Erythroblast (primary cell): ENCODE measurements at places on chromosomes 7 and 10.

- DNase-seq, result no peak
These were observed 46.1 kb downstream of the EPHB4 start for GRCh38 chr7:100781255-100781654.

- no peak for DNase-seq
These were observed 159.8 kb downstream of the PHF14 start for GRCh38 chr7:11133436-11133959.

DNA sequence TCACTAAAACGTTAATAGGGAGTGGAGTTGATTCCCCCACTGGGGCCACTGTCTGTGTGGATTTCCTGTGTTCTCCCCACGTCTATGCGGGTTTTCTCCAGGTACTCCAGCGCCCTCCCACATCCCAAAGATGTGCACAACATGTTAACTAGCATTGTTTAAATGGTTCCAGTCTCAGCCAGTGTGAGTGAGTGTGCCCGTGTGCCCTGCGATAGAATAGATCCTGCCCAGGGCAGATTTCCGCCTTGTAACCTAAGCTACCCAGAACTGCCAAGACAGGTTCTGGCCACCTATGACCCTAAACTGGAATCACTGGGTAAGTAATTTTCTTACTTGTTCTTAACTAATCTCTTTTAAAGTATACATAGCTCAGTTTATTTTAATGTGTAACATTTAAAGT lies 58.5 kb downstream of the CCDC6 start:
- DNase-seq, result no peak

GRCh38 chr7:158843771-158844170 lies 12.6 kb upstream of the DYNC2I1 start:
- DNase-seq, result no peak

DNA sequence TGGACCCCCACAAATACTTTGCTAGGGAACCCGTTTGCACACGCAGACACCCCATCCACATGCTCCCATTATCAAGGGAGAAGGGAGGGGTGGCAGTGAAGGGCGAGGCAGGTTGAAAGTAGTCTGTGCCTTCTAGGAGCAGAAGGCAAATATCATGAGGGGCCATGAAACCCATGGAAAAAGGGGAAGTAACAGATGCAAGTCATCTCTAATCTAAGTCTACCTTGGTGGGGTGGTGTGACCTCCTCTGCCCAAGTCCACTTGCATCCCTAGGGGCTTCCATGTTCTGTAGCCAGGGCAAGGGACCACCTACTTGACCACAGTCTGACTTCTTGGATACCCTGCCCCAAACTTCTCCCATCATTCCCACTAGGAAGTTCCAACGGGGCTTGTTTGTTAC lies 5.5 kb downstream of the GIMAP6 start:
- DNase-seq, result no peak

DNA sequence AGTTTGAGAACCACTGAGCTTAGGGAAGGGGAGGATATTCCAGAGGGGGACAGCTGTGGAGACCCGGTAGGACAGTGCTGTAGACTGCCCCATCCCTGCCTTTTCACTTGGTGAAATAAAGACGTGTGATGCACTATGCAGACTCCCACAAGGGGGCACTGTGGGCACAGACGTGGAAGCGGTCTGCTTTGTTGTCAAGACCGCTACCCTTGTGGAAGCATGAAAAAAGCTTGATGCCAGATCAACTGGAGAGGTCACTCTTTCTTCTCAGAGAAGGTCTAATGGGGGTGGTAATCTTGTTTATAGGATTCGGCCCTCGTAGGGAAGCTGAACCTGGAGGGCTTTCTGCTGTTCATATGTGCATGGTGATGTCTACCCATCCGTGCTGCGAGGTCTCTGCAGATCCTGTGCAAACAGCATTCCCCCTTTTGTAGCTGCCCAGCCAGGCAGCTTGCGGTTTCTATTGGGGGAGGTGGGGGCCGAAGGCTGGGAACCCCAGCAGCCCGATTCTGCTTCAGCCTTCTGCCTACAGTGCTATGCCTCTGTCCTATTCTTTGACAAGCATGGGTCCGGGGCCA lies 13.7 kb downstream of the RPS24 start:
- DNase-seq, result peak; percentile 78

- no peak for DNase-seq
These were observed 61.0 kb upstream of the RNF32 start for GRCh38 chr7:156579566-156579965.

DNA sequence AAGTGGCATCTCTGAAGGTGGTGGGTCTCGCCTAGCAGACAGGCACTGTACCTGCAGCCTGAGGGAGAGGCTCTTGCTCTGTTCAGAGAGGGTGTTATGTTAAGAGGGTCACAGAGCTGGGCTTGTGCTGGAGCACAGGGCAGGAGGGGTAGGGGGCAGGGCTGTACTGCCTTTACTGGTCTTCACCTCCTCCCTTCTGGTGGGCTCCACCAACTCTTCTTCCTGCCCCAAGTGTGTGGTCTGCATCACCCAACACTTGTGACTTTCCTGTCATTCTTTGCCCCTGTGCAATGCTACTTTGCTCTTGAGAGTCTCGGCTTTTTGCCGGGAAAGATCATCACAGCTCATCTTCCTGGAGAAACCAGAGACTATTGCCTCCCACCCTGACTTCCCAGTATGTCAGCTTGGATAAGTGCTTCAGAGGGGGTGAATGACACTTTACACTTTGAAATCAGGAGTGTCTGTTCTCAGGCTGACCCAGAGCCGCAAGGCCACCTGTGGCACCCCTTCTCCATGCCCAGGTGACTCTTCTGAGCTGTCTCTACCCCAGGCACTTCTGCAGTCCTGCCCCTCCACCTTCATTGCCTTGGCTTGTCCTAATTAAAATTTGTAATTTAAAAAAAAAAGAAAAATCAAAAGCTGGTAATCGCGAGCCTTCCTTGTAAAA lies 38.4 kb upstream of the IKZF1 start:
- DNase-seq, result no peak

DNA sequence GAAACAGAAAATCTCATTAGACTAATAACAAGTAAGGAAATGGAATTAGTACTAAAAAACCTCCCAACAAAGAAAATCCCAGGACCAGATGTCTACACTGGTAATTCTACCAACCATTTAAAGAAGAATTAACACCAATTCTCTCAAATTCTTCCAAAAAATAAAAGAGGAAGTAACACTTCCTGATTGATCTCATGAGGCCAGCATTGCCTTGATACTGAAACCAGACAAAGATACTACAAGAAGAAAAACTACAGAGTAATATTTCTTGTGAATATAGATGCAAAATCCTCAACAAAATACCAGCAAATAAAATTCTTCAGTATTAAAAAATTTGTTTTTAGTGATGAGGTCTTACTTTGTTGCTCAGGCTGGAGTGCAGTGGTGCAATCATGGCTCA lies 21.3 kb downstream of the GCK start:
- no peak for DNase-seq

- no peak for DNase-seq
These were observed 148.8 kb downstream of the NRBF2 start for GRCh38 chr10:63281967-63282366.

DNA sequence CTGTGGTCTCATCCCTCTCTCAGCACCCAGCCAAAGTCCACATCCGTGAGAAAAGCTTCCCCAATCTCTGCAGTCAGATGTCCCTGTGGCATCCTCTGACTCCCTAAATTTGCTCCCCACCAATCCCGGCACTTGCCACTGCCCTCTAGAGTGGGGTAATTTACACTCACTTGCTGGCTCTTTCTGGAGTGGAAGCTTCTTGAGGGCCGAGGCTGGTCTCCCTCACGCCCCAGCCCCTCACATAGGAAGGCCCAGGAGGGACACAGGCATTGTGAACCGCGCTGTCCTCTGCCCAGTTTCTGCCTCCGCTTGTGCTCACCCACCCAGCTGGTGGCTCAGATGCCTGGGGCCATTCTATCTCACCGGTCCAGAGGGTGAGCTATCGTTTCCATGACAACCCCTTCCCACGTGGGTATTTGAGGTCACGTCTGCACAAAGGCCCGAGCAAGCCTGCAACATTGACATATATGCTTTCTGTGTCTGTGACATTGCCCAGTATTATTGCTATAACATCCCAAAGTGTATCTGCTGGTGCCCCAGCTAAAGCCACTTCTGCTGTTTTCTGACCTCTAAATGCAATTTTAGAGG lies 97.3 kb upstream of the CTBP2 start:
- DNase-seq, result no peak

GRCh38 chr7:106128836-106129235 lies 16.7 kb upstream of the SYPL1 start:
- no peak for DNase-seq

DNA sequence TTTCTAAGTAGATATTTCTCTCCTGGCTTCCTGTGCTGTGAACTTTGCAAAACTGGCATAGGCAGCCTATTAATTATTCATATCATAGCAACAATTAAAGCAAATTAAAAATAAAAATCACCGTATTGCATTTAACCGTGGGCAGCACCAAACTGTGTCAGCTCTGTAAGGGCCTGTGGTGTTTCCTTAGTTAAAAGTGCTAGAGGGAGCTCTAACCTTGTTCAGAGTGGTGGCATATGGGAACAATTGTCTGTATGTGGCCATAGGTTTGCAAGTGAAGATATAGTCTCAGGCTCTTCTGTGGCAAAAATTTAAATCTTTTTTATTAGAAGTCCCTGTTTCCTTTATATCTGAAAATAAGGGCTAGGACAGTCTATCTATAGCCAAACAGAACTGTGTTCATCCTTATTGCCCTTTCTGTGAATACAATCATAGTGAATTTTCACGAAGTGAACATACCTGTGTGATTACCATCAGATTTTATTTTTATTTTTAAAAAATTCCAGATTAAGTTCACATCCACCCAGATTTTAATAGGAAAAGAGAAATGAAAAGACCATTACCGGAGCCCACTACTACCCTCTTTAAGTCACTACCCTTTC lies 92.6 kb downstream of the POLL start:
- peak; percentile 40 for DNase-seq

GRCh38 chr10:122188706-122189105 lies 82.4 kb upstream of the BTBD16 start:
- no peak for DNase-seq

DNA sequence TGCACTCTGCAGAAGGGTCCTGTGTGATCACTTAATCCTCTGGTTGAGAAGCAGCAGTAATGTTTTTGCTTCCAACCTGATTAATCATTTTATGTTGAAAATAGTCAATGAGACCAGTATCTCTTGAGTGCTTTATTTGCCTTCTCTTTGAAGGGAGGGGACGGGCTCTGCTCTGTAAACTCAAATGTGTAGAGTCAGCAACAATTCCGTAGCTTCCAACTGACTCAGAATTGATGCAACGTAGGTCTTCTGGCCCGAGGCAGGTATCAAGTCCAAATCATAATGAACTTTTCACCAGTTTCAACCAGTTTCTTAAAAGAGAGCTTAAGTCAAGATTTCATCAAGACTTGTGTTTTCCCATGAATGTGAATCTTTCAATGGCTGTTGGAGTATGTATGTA lies 26.3 kb downstream of the GUSB start:
- no peak for DNase-seq

GRCh38 chr10:74888962-74889661 lies 62.7 kb downstream of the KAT6B start:
- no peak for DNase-seq

GRCh38 chr10:88032566-88032965 lies 169.1 kb downstream of the PTEN start:
- no peak for DNase-seq

DNA sequence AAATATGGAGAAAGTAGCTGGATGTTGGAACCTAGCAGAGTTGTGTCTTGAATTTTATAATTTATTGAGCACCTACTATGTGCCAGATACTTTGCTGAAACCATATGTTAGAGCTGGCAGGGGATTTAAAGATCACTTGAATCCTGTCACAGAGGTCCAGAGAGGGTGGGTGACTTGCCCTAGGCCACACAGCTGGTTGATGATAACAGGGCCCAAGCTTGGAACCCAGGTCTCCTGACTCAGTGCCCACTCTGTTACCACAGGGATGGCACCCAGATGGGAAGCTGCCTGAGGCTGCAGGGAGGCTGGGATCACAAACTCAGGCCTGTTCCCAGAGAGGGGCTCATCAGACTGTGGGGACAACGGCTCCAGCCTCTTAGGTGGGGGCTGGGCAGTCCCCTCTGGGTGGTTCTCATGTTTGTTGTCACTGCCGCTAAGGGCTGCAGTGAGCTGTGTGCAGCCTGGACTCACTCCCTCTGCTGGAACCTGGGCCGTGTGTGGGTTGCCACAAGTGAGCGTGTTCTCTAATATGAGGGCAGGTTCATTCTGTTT lies 18.6 kb downstream of the GOLGA7B start:
- DNase-seq, result no peak

- no peak for DNase-seq
These were observed 35.7 kb downstream of the ZNF92 start for GRCh38 chr7:65409363-65409762.

GRCh38 chr7:90777465-90777864 lies 181.3 kb downstream of the CDK14 start:
- DNase-seq, result no peak

GRCh38 chr10:74863551-74863950 lies 37.2 kb downstream of the KAT6B start:
- DNase-seq, result peak; percentile 8

DNA sequence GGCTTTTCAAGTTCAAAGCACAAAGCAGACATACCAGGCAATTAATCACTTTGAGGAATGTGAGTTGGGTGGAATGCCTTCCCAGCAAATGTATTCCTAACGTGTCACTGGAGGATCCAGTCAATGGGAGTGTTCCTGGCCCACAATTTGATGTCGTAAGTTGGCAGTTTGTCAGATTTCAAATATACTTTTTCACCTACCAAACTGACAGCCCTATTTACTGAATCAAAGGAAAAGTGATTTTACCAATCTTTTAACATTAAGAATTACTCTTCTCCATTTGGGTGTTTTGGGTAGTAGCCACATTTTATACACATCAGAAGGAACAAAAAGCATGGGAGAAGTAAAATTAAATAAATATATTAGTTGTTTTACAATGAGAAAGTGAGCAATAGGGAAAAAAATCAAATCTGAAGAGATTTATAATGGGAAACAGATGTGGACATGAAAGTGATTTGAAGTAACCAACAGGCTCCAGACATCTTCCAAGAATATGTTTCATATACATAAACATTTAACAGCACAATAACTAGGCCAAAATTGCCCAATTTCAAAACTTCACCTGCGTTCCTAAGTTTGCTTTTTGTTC lies 222.9 kb downstream of the MTERF1 start:
- no peak for DNase-seq

DNA sequence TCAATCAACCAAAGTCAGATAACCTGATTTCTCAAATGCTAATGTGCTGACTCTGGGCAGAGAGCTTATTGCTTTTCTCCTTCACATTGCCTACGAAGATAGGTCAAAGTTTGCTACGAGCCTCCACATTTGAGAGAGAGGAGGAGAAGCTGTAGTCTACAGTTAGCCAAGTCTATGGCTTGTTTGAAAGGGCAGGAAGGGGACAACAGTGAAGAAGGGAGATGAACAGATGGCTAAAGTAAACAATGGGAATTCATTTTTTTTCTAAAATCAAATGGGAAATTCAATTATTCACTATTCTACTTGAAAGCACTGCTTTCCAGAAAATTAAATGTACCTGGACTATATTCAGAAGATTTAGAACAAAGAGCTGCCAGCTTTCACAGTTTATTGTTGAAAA lies 126.7 kb upstream of the C1QL3 start:
- no peak for DNase-seq
